Bladder microvascular endothelial cell (primary cell): ENCODE measurements at places on chromosomes 1 and 21. TPM values are rescaled to one million over a fixed set of nuclear protein-coding genes. Genes with fewer than 3 reads are reported as not detected.

The IFNAR1 gene
- total RNA-seq: 17.2 and 34.9 TPM in 2 replicates

The AMY1B gene
- total RNA-seq: not detected in 2 replicates

The UBL4B gene
- total RNA-seq: not detected in 2 replicates

The SPATA1 gene
- total RNA-seq: 0.81 and 0.82 TPM in 2 replicates

The CLCA4 gene
- total RNA-seq: not detected in 2 replicates

The LPAR3 gene
- total RNA-seq: 0.13 TPM in 1 of 2 replicates, not detected in the other

The TNNT2 gene
- not detected in 2 replicates for total RNA-seq

The TAL1 gene
- total RNA-seq: 22.8 and 47.3 TPM in 2 replicates

The CBR3 gene
- total RNA-seq: 4.0 and 22.7 TPM in 2 replicates

The HSPB7 gene
- 0.06 TPM in 1 of 2 replicates, not detected in the other for total RNA-seq

The COL24A1 gene
- total RNA-seq: not detected in 2 replicates

The AKR7A3 gene
- 0.06 and 0.16 TPM in 2 replicates for total RNA-seq

The POU3F1 gene
- total RNA-seq: not detected in 2 replicates

The HUNK gene
- total RNA-seq: under 0.01 TPM in 1 of 2 replicates, not detected in the other
